ENCODE measurements at places on chromosomes 16 and 17.
A peak's percentile ranks its signal among the peaks of the same experiment; 100 is the strongest.

GRCh38 chr17:59914274-59914854 is 21.4 kb downstream of the RPS6KB1 start:
- peak; percentile 74 for DNase-seq

GRCh38 chr17:60528828-60529227 is 2.8 kb upstream of the APPBP2 start:
- DNase-seq, result no peak

DNA sequence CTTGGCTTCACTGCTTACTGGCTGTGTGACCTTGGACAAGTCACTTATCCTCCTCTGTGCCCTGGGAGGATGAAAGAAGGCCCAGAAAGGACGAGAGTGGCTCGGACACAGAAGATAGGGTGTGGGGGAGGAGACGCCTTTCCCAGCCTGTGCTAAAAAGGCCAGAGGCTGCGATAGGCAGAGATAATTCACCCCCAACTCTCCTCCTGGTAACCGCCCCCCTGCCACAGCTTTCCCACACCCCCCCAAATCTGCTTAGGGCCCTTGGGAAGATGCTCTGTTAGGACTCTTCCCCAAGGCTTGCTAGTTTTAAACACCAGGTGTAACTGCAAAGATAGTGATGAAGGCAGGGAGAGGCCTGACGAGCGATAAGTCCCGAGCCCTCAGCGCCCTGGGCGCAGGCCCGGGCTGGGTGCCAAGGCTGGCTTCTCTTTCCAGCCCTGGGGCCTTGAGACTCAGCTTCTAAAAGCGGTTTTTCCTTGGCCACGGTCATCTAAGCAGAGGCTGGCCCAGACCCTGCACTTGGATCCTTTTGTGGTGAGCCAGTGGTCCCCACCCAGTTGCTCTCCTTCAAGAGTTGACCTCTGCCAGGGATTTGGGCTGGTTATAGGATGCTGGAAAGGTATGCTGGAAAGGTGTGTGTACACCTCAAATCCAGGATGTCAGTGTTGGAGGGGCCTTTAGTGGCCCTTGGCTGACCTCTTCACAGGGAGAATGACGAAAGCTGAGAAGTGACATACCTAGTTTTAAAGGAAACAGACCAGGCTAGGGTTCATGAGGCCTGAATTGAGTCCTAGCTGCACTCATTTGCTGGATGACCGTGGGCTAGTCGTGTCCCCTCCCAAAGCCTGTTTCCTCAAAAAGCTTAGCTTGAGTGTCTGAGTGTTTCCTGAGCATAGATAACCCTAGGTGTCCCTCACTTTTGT is 3.4 kb upstream of the PPP1R9B start:
- DNase-seq, result no peak

DNA sequence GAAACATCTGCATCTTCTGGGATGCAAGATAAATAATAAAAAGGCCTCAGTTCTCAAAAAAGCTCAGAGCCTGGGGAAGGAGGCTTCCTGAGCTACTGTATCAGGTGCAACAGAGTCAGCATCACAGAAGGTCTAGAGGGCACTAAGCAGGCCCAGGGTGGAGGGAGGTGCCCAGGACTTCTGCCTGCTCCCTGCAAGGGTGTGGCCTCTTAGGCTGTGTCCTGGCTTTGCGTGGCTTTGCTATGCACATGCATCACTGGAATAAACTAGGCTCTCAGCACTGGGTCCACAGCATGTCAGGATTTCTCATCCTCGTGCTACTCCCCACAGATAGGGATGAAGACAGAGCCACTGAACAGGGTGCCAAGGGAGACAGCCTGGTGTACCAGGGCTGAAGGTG is 25.5 kb downstream of the CDK5R1 start:
- no peak for DNase-seq

DNA sequence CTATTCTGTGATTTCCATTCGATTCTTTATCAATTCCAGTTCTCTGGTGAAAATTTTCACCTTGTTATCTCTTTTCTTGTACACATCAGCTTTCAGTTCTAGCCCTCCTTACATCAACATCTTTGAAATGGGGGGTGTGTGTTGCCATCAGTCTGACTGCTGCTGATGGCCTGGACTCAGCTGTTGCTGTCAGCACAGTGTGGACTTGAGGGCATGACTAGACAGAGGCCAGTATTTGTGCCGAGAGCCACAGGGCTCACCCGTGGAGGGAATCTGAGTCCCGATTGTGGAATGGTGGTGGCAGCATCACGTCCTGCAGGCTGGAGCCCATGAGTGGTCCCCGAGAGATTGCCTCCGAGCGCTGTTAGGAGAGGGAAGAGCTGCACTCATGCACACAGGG is 114.2 kb downstream of the RPTOR start:
- DNase-seq, result no peak

- no peak for DNase-seq
Measured at GRCh38 chr16:13029786-13030185, 128.4 kb downstream of the SHISA9 start.

DNA sequence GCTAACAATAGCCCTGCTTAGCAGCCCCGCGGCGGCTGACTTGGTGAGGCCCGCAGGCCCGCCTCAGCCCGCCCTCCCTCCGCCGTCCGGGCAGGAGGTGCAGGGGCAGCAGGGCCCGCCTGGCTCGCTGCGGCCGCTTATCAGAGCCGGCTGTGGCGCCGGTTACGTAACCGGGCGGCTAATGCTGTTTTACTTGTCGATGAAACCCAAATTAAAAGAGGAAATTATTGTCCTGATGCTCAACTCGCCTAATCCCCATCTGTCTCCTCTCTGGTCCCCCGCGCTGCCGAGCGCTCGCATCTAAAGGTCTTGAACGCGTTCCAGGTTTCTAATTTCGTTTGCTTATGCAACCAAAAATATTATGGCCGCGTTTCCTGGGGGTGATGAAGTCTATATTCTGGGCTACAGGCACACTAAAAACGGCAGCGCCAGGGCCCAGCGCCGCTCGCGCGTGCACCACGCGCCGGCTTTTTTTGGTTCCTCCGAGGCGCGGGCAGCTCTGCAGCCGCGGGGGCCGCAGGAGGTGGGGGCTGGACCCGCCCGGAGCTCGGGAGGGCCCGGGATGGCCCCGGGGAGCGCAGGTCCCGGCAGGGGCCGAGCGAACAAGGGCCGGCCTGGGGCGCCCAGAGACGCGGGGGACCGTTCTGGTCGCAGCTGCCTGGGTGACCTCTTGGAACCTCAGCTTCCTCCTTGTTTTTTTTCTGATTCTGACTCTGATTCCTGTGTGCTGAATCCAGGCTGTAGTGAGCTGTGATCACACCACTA is 65.2 kb upstream of the TOB1 start:
- DNase-seq, result no peak

DNA sequence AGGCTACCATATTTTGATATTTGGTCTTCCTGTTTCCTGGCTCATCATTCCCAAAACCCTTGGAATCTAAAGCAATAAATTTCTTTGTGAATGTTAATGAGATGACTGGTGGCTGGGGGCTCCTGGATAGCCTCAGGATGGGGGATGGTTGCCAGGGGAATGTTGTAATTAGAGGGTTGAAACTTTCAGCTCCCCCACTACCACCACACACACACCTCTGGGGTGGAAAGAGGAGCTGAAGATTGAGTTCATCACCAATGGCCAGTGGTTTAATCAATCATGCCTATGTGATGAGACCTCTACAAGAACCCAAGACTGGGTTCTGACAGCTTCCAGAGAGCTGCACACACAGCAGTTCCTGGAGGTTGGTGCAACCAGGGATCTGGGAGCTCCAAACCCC is 59.1 kb downstream of the HS3ST3A1 start:
- no peak for DNase-seq

DNA sequence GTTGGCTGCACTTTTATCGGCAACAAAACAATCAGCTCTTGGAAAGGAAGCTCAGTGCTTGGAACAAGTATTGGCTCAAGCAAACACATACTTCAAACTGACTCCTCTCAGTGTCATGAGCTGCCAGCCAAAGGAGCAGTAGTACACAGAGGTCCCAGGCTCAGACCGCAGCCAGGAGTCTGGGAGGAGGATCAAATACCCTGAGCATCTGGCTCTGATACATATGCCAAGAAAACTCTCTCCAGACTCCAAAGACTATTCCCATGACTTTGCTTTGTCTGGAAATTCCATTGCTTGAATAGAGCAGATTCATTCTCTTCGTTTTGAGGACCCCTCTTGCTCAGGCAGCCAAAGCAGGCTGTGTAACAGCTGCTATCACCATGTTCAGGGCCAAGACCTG is 501.6 kb upstream of the PSMD7 start:
- DNase-seq, result no peak

DNA sequence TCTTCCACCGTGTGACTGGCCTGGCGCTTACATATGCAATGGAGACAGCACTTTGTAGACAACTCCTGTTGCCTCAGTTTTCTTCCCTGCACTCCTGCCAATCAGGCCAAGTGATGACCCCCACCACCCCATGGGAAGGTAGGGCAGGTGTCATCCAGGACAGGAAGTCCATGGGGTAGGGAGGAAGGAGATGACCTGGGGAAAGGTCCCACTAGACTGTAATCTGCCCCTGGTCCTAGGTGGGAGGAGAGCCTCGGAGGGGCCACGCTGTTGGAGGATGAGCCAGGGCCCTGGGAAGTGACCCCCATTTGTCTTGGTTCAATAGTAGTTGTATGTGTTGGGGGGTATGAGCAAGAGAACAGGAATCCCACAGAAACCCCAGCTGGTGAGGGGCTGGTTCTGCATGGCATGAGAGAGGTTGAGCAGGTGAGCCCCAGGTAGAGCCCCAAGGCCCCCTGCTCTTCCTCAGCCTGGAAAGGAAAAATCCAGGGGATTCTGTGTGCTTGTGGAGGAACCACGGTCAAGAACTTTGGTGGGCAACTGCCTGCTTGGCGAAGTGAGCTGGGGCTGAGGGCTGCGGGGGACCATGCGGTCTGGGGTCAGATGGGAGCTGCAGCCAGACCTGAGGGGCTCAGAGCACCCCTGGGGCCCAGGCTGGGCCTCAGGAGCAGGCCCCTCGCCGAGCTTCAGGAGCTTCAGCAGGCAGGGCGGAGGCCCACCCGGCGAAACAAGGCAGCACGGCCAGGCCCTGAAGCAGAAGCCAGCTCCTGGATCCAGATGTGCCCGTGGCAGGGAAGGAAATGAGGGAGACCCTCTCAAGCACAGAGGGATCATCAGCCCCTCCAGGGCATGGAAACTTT is 50.7 kb downstream of the NT5M start:
- no peak for DNase-seq
